Stimulated activated CD8-positive, alpha-beta memory T cell treated with anti-CD3 and anti-CD28 coated beads, Interleukin-15, amount 100 ng/mL, for 4 hours (primary cell): ENCODE measurements at places on chromosomes 1 and 21.
A peak's percentile ranks its signal among the peaks of the same experiment; 100 is the strongest.

GRCh38 chr1:242132121-242132817, 133.4 kb upstream of the MAP1LC3C start:
- DNase-seq = no peak

DNA sequence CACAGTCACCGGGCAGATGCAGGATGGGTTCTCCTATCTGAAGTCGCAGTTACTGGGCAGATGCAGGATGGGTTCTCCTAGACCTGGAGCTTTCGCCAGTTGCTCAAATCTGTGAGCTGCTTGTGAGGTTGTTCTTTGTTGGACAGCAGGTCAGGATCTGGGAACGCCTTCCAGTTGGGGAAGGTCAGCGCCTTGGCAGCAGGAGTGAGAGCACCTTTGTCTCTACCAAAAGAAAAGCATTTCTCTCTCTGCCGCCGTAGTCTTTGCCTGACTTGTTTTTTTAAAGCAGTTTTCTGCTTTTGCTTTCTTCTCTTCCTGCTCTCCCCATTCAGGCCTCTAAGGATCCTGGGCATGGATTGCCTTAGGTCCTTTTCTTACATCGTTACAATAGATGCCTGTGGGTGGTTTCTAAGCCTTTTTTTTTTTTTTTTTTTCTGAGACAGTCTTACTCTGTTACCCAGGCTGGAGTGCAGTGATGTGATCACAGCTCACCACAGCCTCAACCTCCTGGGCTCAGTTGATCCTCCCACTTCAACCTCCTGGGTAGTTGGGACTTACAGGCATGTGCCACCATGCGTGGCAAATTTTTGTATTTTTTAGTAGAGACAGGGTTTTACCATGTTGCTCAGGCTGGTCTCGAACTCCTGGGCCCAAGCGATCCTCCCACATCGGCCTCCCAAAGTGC, 15.7 kb downstream of the PEX14 start:
- DNase-seq = no peak

GRCh38 chr1:27001570-27002360, 8.3 kb downstream of the TRNP1 start:
- DNase-seq = no peak

DNA sequence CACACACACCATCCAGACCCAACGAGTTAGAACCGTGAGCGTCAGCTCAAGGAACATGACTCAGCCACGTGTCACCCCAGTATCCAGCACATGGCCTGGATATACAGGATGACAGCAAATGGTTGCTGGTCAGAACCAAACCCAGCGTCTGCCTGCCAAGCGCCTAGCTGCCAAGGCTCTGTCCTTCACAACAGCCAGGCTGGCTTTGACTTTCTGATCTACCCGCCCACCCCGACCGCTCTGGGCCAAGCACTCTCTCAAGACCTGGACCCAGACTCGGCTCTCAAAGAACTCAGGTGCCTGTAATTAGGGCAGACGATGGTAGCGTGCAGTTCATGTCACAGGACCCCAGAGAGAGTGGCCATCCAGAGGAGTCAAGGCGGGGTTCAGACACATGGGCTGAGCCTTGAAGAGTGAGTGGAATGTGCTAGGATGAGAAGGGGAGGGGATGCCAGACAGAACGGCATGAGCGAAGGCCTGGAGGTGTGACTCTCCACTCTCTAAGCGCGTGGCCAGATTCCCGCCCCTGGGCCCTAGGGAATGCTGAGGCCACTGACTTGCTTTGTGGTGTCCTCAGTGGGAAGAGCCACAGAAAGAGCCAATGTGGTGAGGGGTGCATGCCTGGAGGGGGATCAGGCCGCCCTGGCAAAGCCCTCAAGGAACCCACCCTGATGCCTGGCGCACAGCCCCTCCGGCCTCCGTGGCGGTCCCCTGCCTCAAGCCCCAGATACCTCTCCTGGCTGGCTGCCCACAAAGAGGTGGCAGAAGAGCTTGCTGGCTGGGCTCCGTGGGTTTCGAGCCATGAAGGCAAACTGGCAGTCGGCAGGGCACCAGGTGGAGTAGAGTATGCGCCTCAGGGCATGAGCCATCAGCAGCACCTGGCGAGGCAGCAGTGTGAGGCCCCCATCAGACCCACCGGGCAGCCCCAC, 7.0 kb downstream of the SH2D5 start:
- no peak for DNase-seq

DNA sequence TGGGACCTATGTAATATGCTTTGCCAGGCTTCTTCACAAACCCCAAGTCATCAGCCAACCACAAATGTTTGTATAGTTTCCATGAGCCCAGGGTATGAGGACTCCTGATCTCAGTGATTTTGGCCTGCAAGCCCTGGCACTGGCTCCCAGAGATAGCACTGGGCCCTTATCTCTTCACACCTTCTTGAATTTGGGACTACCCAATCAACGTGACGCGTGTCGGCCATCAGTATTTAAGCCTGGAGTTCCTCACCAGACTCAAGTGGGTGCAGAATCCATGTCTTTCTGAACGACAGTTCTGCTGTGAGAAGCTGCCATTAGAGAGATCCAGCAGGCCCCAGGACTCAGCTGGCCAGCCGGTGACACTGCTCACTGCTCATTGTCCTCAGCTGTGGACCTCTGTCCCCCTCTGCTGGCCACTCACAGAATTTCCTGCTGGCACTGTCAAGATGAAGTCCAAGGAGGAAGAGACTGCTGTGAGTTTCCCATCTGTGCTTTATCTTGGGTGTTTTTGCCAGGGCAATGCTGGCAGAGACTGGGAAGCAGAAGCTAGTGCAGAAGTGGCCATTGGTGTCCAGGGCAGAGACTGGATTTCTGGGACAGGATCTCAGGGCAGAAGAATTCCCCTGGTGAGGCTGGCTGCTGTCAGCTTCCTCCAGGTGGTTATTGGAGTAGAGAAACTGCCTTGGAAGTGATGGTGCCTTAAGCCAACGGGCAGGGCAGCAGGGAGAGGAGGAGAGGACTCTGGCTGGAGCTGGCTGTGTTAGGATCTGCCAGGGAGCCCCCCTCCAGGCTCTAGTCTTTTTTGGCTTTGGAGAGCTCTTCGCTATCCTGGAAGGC, 28.4 kb downstream of the TMCC2 start:
- DNase-seq = peak; percentile 54
